Central memory CD4-positive, alpha-beta T cell (primary cell): ENCODE measurements at places on chromosomes 2 and 18.

DNA sequence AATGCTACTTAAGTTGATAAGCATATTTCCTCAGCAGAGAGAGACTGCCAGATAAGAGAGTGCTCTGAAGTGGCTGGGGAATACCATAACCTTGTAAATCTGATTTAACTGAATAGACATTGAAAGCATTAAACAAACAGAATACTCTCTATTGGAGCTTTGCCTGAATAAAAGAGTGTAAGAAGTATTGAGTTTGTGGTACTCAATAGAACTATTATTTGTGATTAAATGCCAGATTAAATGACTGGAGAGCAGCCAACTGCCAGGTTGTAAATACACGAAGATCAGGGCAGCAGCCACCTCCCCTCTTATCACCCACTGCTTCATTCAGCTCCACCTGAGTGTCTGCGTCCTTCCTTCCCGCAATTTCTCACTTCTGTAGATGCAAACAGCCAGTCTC is 373.6 kb downstream of the DCDC2C start:
- no peak for DNase-seq

GRCh38 chr2:36697424-36698066 is 1.0 kb downstream of the VIT start:
- no peak for DNase-seq

- DNase-seq: no peak
These were observed 917.6 kb upstream of the ACVR2A start for GRCh38 chr2:146927080-146927711.

- DNase-seq: no peak
These were observed 6.7 kb downstream of the TUBB6 start for GRCh38 chr18:12314591-12315305.

DNA sequence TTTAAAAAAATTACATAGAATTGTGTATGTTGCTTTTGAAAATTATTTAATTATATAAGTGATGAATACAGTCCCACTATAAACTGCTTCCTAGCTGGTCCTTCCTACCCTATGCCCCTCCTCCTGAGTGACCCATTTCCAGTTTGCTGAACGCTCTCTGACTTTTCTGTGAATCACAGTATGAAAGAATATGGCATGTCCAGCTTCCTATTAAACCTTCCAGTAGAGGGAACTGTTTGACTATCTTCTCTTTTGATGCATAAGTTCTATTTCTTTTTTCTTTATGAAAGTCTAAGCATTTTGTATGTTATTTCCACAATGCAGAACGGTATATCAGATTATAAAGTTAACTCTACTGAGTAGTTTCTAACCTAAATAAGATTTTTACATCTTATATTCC is 41.3 kb downstream of the PSMG2 start:
- DNase-seq: peak; percentile 26

- no peak for DNase-seq
These were observed 83.1 kb downstream of the TMEM247 start for GRCh38 chr2:46562451-46562840.

- DNase-seq: no peak
These were observed 256.6 kb upstream of the ID2 start for GRCh38 chr2:8424997-8425900.

GRCh38 chr2:205776139-205776538 is 93.8 kb downstream of the NRP2 start:
- no peak for DNase-seq

GRCh38 chr18:25494888-25495287 is 142.9 kb upstream of the ZNF521 start:
- no peak for DNase-seq

- DNase-seq: no peak
These were observed 77.2 kb downstream of the LTBP1 start for GRCh38 chr2:33023728-33024500.

DNA sequence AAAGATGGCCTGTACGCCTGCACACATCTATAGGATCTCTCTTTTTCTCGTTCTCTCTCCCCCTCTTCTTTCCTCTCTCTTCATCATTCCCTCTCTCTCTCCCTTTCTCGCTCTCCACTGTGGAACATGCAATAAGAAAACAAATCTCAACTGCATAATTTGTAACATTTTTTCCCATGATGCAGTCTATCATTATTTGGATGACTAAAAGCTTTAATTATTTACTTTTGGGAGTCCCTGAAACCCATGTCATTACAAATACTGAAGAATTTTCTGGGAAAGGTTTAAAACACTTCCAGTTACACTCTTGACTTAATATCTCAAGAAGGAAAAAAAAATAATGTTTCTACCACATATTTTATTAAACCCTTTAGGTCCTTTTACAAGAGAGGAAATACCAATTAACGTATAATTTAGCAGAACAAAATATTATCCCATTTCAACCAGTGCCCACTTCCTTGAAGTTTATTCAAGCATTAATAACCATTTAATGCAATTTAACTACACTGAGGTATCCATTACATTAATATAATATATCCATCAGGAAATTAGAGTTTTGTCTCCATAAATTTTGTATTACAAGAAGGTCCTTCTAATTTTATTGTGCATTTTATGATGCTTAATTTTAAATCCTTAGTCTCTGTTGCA is 1615.2 kb upstream of the ACVR2A start:
- DNase-seq: no peak

- no peak for DNase-seq
These were observed 670.3 kb upstream of the HS6ST1 start for GRCh38 chr2:128988967-128989366.

GRCh38 chr18:5424903-5425664 is 118.7 kb downstream of the EPB41L3 start:
- DNase-seq: no peak

DNA sequence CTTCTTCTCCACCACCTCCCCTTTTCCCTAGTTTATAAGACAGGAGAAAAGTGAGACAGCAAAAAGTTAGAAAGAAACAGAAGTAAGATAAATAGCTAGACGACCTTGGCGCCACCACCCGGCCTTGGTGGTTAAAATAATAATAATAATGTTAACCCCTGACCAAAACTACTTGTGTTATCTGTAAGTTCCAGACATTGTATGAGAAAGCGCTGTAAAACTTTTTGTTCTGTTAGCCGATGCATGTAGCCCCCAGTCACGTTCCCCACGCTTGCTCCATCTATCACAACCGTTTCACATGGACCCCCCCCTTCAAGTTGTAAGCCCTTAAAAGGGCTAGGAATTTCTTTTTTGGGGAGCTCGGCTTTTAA is 1.5 kb upstream of the BUB1 start:
- no peak for DNase-seq

- no peak for DNase-seq
These were observed 1377.9 kb downstream of the RPIA start for GRCh38 chr2:90069290-90069894.

DNA sequence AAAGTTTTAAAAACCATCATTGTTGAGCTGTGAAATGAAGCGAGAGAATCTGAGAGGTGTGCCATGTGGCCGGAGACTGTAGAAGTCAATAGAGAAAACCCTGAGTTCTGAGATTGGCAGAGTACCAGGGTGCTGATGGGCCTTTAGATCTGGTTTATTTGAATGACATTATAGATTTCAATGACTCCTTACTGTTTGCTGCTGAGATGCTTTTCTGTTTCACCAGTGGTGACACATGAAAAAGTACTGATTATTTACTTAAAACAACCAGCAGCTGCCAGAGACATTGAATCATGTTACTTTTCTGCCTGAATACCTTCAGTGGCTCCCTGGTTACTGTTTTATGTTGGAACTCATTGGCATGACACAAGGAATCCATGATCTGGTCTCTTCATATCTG is 602.7 kb upstream of the ZNF804A start:
- no peak for DNase-seq

DNA sequence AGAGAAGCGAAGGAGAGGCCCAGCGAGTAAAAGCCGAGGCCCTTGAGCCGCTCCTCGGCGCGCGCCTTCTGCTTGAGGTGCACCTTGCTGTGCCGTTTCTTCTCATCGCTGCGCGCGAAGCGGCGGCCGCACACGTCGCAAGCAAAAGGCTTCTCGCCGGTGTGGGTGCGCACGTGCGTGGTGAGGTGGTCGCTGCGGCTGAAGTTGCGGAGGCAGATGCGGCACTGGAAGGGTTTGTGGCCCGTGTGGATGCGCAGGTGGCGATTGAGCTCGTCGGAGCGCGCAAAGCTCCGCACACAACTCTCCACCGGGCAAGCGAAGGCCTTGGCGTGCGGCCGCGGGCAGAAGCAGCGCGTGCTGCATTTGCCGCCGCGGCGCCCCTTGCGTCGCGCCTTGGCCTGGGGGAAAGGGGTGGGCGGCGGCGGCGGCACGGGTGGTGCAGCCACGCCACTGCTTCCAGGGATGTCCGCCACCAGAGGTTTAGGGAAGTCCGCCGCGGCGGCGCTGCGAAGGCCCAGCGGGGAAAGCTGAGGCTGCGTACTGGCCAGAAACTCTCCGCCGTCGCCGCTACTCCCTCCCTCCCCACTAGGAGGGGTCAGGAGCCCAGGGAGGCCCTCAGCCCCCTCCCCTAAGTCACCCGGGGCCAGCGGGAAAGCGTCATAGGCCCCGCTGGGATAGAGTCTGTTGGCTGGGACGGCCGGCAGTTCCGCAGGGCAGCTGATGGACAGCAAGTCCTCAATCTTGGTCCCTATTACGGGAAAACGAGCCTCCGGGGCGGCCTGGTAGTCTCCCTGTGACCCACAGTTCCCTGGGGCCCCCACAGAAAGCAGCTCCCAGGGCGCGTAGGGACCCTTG is 1.7 kb downstream of the EGR4 start:
- DNase-seq: no peak
